ENCODE measurements at places on chromosomes 16 and 17.

DNA sequence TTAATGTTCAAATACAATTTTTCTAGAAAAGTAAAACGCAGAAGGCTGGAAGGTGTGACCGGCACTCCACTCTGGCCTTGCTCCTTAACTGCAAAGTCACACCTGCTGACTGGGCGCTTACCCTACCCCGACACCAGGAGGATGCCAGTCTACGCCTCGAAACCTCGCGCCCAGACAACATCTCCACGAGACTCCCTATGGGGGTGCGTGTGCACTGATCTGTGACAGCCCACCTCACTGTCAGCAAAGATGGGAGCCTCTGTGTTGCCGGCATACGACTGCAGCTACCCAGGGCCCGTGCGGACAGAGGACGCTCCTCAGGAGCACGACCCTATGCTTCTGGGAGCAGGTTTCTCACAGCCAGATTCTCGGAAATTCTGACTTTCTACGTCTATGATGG, 26.1 kb downstream of the MAP1LC3B start:
- no peak for DNase-seq

DNA sequence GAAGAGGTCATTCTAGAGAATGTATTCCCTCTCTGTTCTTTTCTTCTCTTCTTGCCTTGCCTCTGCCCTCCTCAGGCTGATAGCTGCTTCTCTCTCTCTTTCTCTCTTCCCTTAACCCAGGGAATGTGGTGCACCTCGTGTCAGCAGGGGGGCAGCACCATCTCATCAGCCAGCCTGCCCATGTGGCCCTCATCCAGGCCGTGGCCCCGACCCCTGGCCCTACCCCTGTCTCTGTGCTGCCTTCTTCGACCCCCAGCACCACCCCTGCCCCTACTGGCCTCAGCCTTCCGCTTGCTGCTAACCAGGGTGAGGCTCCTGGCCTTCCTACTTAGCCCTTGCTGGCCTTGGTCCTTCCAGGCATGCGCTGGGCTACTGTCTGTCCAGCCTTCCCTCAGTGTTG, 23.5 kb downstream of the SRCAP start:
- no peak for DNase-seq

- no peak for DNase-seq
Observed at GRCh38 chr17:46894476-46895151, 28.3 kb upstream of the GOSR2 start.

GRCh38 chr17:41539979-41540701, 12.0 kb upstream of the KRT19 start:
- DNase-seq, result no peak

DNA sequence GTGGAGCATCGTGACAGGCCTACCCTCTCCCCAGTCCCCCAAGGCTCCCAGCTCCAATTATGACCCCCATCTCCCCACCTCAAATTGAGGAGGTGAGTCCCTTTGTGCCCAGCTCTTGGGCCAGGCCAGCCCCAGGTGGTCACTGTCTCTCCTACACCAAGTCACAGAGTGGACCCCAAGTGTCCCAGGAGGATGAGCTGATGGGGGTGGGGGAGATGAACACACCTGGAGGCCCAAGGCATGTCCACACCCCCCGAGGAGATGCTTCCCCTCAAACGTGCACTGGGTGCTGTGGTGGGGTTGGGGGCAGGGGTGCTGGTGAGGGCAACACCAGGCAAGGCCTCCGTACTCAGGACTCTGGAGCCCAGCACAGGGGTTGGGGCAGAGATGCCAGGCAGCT, 73.2 kb downstream of the RBFOX3 start:
- no peak for DNase-seq

DNA sequence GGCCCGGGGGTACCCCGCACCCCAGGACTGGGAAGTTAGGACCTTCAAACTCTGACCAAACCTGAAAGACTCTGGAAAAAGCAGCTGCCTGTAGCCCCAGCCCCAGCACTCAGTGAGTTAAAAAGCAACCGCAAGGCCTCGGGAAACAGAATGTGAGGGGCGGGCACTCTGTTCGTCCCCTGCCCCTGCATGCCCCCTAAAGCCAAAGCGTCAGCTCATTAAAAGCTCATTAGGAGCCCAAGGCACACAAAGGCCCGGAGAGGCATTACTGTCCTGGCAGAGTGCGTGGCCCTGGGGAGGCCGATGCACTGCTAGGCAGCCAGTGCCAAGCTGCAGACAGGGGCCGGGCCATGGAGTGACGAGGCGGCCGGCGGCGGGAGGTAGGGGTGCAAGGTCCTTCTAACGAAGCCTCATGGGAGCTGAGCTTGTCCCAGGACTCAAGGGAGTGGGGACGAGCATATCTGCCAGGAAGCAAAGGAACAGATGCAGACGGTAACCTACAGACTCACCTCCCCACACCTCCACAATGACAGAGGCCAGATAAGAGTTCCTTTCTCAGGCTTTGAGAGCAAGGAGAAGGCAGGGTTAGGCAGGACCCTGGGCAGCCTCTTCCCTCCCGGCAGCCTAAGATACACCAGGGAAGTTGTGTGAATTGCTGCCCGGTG, 116.8 kb downstream of the ENGASE start:
- no peak for DNase-seq

DNA sequence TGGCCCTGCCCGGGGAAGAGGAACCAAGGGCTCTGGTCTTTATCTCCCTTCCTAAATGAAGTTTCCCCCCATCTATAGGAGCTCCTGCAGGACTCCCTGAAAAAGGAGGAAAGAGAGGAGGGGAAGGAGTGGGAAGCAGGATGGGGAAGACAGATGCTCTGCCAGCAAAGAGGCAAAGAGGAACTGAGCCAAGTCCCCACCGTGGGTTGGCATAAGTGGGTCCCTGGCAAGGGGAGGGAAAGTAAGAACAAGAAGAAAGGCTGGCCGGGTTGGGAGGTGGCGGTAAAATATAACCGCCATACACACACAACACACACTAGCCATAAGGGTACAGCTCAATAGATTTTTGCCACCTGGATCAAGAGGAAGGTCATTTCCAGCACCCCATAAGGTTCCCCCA, 6.1 kb upstream of the EIF1 start:
- no peak for DNase-seq

GRCh38 chr16:55487048-55487803, 8.2 kb downstream of the MMP2 start:
- no peak for DNase-seq

- DNase-seq, result no peak
Observed at GRCh38 chr16:47486856-47487255, 25.7 kb downstream of the PHKB start.

- no peak for DNase-seq
Observed at GRCh38 chr17:29732613-29733012, 109.9 kb upstream of the CORO6 start.

DNA sequence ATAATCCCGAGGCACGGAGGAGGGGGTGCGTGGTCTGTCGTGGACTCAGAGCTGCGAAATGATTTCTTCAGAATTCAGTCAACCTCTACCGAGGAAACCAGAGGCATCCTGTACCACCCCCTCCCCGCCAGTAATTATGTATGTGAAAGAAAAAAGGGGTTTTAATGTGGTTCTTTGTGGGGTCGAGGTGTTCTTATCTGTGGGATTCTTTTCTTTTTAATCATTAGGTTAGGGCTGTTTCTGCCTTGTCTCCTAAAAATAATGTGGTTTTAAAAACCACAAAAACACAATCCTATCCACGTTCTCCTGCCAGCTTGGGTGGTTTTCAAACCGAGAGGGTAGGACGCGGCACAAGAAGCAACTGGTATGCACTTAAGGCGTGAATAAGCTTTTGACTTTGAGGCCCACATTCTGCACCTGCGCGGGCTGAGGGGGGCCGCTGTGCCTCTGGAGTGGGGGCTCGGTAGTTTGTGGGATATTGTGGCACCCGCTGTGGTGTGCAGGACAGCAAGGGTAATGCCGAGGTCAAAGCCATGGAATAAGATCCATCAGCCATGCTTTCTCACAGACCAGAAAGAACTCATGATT, 1.0 kb downstream of the SLC47A1 start:
- peak; percentile 9 for DNase-seq

DNA sequence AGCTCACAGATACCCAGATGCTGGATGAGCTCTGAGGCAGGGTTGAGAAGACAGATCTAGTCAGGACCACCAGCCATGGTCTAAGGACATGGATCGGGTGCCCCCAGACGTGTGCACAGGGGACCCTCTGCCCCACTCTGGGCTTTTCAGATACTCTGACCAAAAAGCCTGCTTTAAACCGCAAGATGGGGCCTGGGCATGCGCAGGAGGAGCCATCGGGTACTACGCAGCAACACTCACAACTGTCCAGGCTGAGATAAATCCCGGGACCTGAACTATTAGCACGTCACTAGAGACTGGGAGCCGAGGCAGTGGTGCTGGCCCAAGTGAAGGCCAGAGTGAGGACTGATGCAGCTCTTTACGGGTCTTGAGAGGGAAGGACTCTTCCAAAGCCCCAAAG, 32.9 kb downstream of the SCNN1G start:
- no peak for DNase-seq

DNA sequence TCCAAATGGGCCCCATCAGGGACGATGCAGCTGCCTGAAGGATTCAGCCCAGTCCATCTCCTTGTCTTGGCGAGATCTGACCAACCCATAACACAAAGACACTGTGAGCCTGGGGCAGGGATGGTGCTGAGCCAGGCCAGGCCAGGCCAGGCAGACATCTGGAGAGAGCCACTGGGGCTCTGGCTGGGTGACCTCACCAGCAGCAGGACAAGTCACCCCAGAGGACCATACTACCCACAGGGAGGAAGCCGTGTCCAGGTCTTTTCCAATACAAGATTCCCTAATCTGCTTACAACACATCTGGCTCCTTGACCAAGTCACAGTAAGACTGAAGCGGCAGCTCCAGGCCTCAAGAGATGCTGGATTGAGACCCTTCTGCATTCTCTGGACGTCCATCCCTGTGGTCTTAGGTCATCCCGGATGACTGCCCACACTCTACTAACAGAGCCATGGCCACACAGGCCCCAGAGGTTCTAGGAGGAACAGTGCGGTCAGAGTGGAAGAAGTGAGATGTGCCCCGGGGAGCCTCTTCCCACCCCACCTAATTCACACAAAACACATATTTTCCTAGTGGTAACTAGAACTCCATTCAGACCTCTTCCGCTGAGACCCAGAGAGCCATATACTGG, 81.8 kb upstream of the RCVRN start:
- DNase-seq, result no peak

DNA sequence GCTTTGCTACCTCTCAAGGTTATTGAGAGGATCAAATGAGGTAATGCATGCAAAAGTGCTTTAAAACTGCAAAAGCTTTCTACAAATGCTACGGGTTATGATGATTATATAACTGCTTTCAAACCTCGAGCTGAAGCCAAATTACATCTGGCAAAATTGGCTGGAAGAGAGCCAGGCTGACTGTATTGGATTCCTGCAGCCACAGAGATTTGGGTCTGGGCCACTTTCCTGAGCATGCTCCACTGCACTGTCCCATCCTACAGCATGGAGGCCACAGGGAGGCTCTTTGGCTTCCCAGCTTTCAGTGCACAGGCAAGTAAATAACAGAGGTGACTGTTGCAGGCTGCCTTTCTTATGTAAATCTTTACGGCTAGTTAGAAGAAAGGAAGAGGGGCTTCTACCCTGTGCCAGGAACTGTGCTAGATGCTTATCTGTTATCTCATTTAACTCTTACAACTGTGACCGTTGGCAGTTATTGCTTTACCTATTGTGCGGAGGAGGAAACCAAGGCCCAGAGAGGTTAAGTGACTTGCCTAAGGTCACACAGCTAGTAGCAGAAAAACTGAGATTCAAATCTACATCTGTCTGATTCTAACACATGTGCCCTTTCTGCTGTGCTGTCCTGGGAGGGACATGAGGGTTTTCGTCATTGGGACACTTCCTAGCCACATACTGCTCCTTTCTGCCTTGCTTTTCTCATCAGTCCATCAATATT, 121.8 kb downstream of the SPACA3 start:
- no peak for DNase-seq

DNA sequence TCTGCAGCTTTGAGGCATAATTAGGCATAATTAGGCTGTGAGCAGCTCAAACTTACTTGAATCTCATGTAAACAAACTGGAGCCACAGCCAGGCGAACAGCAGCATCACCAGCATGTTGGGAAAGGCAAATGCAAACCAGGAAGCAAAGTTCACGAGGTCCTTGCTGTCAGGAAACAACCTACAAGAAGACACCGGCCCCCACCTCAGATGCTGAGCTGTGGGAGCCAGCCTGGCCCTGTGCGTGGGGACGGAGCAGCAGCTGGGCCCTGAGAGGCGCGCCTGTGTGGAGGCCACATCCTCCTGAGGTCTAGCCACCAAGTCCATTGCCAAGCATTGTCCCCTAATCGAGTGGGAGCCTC, 12.2 kb downstream of the SLC13A5 start:
- no peak for DNase-seq

- DNase-seq, result no peak
Observed at GRCh38 chr16:17222871-17223401, 247.8 kb downstream of the XYLT1 start.

GRCh38 chr17:1736348-1737281, 6.1 kb upstream of the SERPINF2 start:
- no peak for DNase-seq

- DNase-seq, result no peak
Observed at GRCh38 chr17:48483471-48484131, 47.2 kb downstream of the HOXB1 start.
